ENCODE measurements at places on chromosomes 7 and 10.

- DNase-seq = no peak
Measured at GRCh38 chr10:15898046-15898445, 37.7 kb upstream of the MINDY3 start.

DNA sequence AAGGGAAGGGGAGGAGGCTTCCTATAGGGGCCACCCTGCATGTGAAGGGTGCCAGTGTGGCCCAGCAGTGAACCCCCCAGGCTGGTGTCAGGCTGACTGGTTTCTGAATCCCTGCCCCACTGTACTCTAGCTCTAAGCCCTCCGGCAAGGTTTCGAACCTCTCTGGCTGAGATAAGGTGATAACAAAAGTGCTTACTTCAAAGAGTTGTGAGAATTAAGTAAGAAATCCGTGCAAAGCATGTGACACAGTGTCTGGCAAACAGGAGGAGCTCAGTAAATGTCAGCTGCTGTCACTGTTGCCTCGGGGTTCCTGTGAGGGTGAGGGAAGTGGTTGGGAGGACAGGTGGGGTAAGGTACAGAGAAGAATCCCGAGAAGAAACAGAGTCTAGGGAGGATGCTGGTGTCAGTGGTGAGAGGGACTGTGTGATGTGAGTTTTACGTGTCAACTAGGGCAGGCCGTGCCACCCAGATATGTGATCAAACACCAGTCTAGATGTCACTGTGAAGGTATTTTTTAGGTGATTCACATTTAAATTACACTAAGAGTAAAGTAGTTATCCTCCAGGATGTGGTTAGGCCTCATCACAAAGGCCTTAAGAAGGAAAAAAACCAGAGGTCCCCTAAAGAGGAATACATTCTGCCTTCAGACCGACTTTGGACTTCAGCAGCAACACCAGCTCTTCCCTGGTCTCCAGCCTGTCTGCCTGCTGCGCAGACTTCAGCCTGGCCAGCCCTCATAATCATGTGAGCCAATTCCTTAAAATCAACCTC lies 64.4 kb downstream of the BPGM start:
- no peak for DNase-seq

GRCh38 chr10:44978570-44979280 lies at the start of gene DEPP1:
DEPP1 (minus strand) TSS chr10:44978809; CDS start chr10:44978030, 779 bp downstream.
- DNase-seq = peak; percentile 95

DNA sequence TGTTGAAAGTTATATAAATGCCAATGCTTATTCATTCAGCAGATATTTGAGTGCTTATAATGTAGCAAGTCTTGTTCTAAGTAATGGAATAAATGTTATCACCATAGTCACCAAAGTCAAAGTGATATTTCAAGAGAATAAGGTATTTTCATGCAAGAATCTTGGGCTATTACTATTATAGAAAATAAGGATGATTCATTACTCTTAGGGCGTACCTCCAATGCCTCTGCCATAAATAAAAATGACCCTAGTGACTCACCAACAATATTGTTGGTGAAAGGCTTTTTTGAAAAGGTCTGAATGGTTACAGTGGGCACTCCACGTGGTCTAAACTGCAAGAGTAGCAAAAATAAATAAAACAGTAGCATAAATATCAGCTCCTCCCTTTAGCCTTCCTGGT lies 68.4 kb downstream of the RALA start:
- DNase-seq = no peak

DNA sequence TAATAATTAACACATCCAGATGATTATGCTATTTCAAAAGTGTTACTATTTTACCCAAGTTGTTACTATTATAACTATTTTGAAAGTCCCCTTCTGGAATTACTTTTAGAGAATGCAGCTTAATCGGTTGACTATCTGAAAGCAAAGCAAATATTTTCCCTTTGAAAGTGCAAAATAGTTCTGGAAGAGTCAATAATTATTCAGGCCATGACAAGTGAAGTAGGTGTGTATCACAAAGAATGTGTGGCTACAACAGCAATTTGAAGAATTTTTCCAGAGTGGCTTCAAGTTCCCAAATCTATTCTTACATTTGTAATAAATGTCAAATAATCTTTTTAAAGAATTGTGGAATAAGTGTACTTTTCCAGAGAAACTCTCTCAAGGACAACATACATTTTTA lies 42.8 kb downstream of the RNLS start:
- DNase-seq = no peak

GRCh38 chr10:74921744-74922143 lies 95.3 kb downstream of the KAT6B start:
- DNase-seq = no peak

- DNase-seq = no peak
Measured at GRCh38 chr10:106310596-106310995, 853.9 kb downstream of the SORCS1 start.

DNA sequence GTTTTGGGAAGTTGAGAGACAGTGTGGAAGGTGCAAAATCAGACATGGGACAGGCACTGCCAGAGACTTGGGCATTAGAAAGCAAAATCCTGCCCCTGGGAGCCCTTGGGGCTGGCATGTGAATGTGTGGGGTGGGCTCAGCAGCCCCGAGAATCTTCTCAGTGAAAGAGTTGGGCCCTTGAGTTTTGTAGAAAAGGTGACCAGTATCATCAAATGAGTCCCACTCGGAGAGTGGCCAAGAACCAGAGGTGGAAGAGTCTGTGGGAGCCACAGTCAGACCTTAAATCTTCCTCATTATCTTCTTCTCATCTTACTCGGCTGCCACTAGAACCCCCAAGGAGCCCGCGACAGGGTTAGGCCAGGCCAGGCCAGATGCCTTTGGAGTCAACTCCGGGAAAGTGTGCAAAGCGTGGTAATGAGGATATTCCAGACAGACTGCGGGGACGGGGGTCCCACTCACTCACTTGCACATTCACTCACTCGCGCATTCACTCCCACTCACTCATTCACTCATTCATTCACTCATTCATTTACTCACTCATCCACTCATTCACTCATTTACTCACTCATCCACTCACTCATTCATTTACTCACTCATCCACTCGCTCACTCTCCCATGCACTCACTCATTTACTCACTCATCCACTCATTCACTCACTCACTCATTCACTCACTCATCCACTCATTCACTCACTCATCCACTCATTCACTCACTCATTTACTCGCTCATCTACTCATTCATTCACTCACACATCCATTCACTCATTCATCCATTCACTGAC lies 74.9 kb downstream of the CARD11 start:
- DNase-seq = no peak

GRCh38 chr10:59805014-59805413 lies 51.8 kb upstream of the MRLN start:
- peak; percentile 24 for DNase-seq

DNA sequence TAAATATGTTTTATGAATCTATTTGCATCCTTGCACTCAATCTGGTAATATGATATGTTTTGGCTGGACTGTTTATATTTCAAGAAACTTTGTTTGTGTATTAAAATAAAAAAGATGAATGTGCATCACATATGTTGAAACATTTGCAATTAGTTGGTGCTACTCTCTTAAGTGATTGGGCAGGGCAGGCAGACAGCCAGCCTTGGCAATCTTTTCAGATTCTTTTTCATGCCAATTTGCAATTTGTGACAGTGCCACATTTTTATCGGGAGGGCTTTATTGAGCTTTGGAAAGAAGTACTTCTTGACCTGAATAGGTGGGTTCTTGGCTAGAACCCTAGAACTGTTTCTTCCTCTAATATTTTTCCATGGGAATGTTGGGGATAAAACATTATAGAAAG lies 152.2 kb downstream of the NXPH1 start:
- DNase-seq = no peak

GRCh38 chr7:155999631-156000489 lies 187.6 kb upstream of the SHH start:
- no peak for DNase-seq

DNA sequence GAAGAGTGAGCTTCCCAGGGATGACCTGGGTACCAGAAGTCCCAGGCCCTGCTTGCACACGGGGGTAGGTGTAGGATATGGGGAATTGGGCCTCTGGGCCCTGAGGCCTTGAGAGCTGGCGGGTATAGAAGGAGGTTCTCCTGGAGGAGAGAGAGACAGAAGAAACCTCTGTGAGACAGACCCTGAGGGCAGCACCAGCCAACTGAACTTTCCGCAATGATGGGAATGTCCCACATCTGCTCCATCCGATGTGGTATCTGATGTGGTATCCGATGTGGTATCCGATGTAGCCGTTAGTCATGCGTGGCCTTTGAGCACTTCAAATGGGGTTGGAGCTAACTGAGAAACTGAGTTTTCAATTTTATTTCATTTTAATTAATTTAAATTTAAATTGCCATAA lies 30.6 kb upstream of the PLEKHA1 start:
- no peak for DNase-seq

GRCh38 chr7:1454542-1454941 lies 4.7 kb downstream of the MICALL2 start:
- no peak for DNase-seq

DNA sequence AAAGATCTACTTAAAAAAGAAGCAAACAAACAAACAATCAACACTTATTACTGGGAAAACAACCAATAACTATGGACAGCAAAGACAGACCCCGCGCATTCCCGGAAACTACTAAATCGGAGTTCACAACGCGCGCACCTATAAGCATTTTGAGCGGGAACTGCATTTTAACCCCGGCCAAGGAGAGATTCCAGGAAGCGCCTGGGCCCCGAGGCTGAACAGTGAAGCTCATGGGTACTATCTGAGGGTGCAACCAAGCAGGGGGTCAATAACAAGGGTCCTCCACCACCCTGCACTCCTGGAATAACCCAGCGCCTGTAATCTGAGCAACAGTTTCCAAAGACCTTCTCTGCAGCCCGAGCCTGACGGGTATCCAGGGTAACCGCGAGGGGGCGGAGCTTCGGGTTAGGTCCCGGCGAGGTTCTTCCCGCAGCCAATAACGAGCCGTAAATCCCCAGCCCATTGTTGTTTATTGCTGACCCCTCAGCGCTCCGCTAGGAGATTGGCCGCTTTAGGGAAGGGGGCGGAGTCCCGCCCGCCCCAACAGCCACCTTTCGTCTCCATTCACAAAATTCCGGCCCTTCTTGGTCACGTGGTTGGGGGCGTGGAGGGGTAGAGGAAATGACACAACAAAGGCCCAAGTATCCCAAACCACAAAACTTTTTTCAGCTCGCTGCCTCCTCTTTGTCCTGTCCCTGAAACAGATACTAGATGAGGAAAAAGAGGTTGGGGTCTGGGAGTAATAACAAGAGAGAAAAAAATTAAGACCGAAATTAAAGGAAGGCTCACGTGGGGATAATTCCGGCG lies 1.7 kb upstream of the ETV1 start:
- peak; percentile 97 for DNase-seq

GRCh38 chr10:36671607-36672006 lies 453.8 kb upstream of the ANKRD30A start:
- DNase-seq = no peak

DNA sequence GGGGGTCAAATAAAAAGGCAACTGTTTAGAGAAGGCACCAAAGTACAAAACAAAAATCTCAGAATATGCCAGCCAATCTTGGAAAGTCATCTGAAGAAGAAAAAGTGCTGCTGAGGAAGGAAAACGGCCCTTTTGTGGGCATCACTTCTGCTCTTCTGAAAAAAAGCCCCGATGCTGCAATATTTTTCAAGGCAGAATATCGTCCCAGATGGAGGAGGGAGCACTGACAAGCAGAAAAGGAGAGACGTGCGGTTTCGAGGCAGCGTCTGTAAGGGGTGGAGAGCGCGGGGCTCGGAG lies 959 bp upstream of the ATRNL1 start:
- DNase-seq = no peak

DNA sequence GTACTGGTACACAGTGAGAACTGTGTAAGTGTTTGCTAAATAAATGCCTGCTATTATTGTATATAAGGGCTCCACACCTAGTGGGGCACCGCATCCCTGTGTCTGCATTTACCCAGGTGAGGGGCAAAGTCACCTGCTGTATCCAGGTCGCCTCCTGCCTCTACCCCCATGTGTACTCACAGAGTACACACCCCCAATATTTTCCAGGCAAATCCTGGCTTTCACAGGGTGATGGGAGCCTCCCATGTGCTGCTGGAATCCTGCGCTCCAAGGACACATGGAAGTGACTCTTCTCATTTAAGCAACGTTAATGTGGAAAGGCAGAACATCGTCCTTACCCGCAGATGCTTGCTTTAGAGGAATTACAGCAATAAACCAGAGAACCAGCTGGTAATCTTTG lies 48.2 kb downstream of the ARHGAP22 start:
- no peak for DNase-seq

DNA sequence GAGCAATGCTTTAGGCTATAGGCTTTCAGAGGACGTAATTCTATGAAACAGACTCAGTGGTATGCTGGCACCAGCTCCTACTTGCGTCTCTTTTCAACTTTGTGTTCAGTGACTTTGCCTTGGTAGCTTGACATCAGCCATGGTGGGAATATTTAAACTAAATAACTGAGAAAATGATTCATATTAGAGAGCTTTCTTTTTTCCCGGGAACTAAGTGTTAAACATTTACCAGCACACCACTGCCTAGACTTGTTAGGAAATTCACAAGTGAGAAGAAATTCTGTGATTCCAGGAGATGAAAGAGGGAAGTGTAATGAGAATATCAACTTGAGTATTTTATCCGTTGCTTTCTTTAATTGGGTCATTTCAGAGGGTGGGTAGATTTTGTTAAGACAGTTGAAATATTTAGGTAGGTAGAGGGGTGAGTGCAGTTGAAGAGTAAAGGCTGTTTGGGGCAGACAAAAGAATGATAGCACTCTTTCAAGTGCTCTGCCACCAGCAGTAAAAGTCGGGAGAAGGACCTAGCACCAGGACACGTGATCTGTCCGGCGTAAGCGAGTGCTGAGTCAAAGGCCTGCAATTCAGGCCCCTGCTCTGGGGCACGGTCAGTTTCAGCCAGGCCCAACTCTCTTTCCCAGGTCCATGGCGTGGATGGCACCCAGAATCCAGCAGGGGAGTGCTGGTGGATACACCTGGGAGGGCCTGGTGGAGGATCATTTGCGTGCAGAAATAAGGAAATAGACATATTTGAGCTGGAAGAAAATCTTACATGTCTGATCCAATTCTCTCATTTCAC lies 206.3 kb downstream of the SNX10 start:
- no peak for DNase-seq

- no peak for DNase-seq
Measured at GRCh38 chr10:10564081-10564794, 453.4 kb upstream of the CELF2 start.

DNA sequence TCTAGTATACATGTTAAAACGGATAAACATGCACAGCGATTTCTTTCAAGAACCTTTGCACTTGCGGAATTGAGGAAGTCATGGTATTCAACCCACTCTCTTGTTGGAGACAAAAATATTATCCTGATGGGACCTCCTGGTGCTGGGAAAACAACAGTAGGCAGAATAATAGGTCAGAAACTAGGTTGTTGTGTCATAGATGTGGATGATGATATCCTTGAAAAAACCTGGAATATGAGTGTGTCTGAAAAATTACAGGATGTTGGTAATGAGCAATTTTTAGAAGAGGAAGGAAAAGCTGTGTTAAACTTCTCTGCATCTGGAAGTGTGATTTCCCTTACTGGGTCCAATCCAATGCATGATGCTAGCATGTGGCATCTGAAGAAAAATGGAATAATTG lies 6.9 kb downstream of the THNSL1 start:
- no peak for DNase-seq

DNA sequence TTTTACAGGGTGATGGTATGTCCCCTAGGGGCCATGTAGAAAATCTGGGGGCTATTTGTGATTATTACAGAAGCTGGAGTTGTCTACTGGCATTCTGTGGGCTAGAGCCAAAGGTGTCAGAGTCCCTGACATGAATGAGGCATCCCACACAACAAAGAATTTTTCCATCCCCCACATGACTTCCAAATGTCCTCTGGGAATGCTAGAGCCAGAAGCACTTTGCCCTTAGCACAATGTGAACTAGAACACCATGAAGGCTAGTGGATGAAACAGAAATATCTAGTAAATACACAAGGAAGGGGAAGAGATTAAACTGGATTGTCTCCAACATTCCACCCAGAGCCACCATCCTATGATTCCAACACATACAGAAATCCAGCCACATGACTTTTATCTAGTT lies 46.9 kb downstream of the FAM13C start:
- DNase-seq = no peak
